ENCODE measurements at places on chromosomes 7 and 10. TPM values are rescaled to one million over a fixed set of nuclear protein-coding genes. Genes with fewer than 3 reads are reported as not detected.

TFEC gene
- 1.0 TPM for total RNA-seq

LRRN3 gene
- 1.4 TPM for total RNA-seq

ARHGEF35 gene
- total RNA-seq: not detected

PIP gene
- not detected for total RNA-seq

HYAL4 gene
- total RNA-seq: not detected

MOGAT3 gene
- not detected for total RNA-seq

DNA sequence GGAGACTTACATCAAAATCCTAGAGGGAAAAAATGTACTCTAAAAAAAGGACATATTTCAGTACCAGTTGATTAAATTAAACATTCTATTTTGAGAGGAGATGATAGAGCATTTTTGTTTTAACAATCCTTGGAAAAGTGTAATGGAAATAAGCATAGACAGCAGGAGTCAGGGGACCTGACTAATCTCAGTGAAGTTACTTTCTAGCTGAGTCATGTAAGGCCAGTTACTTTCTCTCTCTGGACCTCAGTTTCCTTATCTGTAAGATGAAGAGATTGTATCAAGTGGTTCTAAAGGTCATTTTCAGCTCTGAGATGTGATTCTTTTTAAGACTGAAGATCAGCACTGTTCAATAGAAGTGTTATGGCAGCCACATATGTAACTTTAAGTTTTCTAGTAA is 44.1 kb downstream of the VTI1A start:
- no peak for DNase-seq

- DNase-seq: no peak
Observed at GRCh38 chr7:1951159-1951536, 281.1 kb downstream of the ELFN1 start.

- DNase-seq: no peak
Observed at GRCh38 chr7:94374721-94375566, 19.8 kb upstream of the COL1A2 start.

DNA sequence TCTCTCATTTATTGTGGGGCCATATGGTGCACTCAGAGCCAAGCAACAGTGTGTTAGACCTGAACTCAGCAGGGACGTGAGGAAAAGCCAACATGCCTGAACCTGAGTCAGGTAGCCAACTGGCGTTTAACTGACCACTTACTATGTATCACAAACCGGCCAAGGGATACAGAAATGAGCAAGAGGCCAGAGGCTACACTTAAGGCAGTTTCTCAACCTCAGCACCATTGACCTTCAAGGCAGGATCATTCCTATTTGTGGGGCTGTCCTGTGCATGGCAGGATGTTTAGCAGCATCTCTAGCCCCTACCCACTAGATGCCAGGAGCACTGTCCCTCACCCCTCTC is 103.5 kb upstream of the NANOS1 start:
- DNase-seq: no peak

- DNase-seq: no peak
Observed at GRCh38 chr7:128791972-128792327, 182 bp downstream of the CCDC136 start.

- DNase-seq: no peak
Observed at GRCh38 chr7:127153315-127153714, 99.4 kb downstream of the GRM8 start.

DNA sequence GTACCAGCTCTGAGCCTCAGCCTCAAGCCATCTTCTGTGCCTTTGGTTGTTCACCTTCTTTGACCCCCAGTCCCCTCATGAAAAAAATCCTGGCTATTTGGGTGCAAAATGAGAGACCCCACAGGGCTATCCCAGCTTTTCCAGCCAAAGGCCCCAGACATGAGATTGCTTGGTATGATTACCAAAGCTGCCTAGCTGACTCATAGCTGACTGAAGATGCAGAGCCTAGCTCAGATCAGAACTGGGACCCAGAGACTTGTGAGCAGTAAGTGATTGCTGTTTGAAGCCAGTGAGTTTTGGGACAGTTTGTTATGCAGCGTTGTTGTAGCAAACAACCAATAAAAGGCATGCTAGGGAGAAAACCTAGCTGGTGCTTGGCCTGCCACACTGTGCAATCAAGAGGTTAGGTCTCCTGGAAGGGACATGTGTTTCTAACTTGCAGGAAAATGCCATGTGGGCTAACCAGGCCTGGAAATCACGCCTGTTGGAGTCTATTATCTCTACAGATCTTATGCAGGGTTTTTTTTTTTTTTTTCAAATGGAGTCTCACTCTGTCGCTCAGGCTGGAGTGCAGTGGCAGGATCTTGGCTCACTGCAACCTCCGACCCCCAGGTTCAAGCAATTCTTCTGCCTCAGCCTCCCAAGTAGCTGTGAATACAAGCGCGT is 48.0 kb upstream of the DAGLB start:
- DNase-seq: no peak

GRCh38 chr7:17071866-17072265 is 190.1 kb upstream of the AGR3 start:
- DNase-seq: no peak

- no peak for DNase-seq
Observed at GRCh38 chr7:40306025-40306424, 171.2 kb downstream of the SUGCT start.

DNA sequence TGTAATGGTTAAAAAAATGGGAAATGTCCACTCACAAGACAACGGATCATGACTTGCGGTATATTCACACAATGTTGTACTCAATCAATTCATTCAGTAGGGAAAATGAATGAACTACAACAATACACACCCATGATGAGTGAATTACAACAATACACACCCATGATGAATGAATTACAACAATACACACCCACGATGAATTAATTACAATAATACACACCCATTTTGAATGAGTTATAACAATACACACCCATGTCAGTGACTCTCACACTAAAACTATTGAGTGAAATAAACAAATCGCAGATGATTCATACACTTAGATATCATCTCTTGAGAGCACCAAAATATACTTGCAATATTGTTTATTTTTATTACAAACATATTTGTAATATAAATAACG is 174.6 kb downstream of the FRMD4A start:
- no peak for DNase-seq

- DNase-seq: no peak
Observed at GRCh38 chr7:121020989-121021969, 32.8 kb downstream of the CPED1 start.

DNA sequence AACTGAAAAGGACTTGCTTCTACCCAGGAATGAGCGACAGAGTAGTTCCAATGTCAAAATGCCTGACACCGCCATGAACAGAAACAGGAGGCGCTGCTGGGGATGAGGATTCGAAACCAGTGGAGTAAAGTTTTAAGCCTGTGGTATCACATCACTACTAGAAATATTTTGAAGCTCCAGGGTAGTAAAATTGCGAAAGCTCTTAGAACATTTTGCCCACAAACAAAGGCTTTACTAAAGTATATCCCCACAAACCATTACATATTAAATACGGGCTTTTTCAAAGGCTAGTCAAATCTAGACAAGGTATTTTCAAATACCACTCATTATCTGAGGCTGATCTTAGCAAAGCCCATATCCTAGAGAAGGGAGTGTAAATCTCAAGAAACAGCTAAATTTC is 2.4 kb downstream of the PRDX3 start:
- DNase-seq: no peak

- no peak for DNase-seq
Observed at GRCh38 chr7:25694211-25694610, 457.8 kb upstream of the NFE2L3 start.

DNA sequence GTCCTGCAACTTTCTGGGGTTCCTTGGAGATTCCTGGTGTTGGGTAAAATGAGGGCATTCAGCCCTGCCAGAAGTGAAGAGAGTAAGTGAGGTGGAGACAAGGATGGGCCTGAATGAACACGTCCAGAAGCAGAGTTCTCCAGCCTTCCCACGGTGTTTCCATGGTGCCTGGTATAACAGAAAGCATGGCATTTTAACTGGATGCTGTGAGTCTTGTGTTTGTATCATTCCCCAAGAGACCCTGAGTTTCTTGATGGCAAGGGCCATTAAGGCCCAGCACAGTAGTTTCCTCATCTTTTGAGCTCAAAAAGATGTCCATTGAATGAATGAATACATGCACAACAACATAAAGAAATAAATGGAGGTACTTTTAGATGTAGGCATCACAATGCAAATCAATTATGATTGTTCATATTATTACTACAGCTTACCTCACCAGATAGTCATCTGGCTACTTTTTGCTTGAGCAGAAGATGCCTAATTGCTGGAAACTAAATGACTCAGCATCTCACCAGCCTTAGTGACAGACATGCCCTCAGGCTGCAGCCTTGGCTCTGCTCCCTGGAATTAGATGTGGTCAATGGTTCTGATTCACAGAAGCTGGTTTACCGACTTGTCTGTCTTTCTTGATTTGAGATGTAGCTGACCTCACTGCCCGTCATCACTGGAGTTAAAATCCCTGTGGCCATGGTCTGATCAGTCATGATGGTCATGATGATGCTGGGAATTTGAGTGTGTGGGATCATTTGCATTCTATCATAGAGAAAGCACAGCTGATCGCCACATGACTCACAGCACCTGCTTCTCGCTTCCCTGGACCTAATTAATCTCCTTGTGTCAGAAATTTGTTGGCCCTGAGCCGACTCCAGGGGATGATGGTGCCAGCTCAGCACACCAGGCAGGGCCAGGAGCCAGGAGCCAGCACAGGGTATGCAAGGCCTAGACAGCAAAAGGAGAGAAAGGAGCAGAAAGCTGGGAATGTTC is 83.9 kb downstream of the CXCL12 start:
- DNase-seq: no peak

DNA sequence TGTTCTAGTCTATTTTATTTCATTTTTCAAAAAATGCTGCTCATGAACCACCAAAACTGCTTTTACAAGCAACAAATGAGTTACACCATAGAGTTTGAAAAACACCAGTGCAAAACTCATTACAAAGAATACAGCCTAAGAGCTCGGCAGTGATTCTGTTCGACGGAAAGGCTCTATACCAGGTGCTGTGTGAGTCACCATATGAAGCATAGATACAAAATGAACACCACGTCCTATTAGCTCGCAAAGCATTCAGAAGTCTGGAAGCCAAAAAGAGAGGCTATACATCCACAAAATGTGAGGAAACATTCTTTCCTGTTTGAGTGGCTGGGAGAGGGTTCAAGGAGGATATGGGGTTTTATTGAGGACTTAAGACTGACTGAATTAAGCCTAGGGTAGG is 136.1 kb downstream of the ATE1 start:
- no peak for DNase-seq

GRCh38 chr7:94642838-94643653 is 12.9 kb downstream of the SGCE start:
- no peak for DNase-seq

DNA sequence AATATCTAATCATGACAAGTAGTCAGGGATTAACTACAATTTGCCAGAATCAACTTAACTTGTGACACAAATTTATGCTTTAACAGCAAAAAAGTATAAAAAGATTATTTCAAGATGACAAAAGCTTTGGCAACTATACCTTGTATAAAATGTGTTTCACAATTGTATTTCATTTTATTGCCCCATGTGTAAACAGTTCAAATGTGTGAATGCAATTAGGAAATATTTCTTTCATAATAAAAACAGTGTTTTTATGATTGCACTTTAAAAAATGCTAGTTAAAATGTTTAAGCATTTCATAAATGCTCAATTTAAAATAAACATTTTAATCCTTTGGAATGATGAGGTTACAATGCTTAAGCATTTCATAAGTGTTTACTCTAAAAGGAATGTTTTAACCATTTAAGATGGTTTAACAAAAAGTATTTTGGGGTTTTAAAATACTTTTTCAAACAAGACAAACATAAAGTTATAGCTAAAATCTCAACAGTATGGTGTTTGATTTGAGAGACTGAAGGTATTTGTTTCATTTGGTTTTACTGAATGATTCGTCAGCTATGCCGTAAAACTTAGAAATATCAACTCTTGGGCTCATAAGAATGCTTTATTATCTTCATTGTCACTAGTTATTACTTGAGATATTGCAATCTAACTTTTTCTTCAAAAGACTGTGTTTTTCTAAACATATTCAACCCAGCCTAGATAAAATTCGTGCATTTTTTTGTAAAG is 50.1 kb downstream of the SFTPD start:
- DNase-seq: no peak

DNA sequence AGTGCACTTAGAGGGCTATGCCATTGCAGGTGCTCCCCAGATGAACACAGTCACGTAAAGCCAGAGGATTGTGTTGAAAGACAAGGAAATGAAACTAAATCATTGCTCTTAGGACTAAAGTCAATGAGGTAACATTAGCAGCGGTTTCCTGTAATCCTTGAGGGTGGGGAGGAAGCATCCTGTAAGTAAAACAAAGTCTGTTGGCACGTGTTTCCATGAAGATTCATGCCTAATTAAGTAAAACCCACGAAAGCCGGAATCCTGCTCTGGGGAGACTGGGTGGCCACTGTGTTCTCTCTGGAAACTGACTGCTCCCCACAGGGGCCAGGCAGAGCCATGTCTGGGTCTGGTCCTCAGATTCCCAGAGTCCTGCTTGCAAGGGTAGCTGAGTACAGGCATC is 18.3 kb downstream of the STEAP1B start:
- no peak for DNase-seq

- no peak for DNase-seq
Observed at GRCh38 chr7:64541438-64542359, 21.2 kb downstream of the ZNF680 start.

- no peak for DNase-seq
Observed at GRCh38 chr7:80403686-80404241, 108.1 kb downstream of the GNAT3 start.
